NCI-H82 (cell line): ENCODE measurements at places on chromosomes 13 and 19.

DNA sequence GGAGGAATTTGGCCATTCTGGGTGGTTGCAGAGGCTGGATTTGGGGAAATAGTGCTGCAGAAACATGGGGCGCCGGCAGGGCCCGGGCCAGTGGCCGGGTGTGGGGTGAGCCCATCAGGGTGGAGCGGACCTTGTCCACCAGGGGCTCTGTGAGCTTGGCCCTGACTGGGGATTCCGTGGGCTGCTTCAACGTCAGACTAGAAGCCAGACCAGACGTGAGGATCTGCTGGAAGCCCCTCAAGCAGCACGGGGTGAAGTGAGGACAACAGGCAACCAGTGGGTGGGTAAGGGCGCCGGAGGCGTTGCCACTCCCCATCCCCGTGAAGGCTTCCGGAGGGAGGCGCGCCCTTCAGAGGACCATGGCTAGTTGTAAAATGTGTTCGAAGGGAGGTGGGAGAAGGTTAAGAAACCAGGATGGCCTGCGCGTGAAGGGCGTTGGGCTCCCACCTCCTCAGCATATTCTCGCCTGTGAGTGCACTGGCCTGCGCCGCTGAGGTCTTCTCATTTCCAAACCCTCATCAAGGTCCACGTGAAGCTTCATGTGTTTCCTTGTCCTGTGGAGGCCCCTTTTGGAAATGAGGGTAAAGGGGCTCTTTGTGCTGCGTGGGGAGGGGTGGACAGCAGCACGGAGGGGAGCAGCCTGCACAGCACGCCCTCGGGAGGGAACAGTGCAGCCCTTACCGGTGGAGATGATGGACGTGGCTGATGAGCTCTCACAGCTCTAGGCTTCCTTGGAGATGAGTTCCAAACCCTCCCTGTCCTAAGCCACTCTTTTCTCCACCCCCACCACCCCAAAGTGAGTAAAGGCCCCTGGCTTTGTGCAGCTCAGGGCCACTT is 8.3 kb downstream of the TEX29 start:
- no peak for DNase-seq

GRCh38 chr13:32022311-32022710 is 9.3 kb upstream of the FRY start:
- DNase-seq = peak; percentile 87

DNA sequence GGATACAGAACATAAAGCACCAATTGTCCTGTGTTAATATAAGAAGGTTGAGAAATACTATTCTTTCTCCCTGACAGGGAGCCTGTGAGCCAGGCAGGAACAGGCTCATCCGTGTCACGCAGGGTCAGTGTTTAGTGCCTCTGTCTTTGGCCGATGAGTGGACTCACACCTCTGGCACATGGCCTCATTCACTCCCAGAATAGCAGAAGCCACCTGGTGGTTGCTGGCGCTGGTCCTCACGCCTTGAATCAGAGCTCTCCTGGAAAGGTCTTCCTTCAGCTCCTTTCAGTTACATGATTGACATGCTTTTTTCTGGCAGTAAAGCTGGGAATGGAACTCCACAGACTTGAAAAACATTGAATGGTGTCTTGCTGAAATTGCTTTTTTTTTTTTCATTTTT is 28.1 kb upstream of the SIAH3 start:
- peak; percentile 48 for DNase-seq

DNA sequence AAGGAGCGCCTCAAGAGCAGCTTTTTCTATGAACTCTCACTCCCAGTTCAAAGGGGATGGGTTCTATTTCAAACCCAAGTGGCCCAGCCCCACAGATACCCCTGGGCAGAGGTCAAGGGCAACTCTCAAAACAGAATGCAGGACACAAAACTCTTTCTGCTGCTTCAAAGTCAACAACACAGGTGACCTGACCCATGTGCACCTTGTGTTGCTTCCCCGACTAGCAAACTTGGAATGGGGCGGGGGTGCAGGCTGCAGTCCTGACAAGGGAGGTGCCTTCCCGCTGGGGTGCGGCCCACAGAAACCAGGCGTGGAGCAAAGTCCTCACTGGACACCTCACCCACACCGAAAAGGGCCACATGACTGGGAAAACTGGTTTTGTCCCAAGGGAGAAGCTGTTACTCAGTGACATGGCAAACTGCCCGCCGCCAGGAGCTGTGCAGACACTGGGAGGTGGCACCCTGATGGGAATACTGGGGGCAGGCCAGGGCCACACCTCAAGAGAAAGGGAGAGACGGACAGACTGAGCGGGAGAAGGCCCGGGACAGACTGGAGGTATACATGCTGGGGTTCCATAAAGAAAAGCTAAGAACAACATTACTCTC is 17.4 kb downstream of the ZC3H4 start:
- no peak for DNase-seq

DNA sequence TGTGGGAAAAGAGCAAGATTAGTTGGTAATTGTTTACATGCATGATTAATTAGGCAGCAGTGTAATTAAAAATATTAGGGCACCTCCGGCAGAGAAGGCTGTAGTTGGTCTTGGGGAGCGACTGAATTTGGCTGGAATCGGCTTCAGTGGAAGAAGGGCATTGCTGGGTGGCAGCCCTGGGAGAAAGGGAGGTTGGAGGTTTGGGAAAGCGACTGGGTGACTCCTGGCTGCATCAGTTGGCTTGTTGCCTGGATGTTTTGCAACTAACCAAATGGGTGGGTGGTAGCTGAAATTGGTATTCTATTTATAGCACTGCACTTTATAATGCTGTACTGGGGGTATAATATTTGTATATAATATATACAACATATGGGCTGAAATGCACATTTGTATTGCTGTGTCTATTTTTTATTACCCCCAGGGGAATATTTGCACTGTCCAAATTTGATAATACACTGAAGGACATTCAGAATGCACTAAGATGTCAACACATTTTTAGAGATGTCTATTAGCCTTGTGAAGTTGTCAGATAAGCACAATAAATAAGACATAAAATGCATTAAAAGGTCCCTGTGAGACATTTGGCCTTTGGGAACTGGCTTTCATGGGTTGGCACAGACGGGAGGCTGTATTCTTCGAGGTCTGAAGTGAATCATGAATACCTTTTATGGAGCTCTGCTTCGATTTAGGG is 1.7 kb downstream of the B3GLCT start:
- DNase-seq = no peak

- DNase-seq = no peak
Observed at GRCh38 chr13:111177081-111177711, 62.1 kb downstream of the ARHGEF7 start.

GRCh38 chr13:43127103-43127798 is 103.9 kb downstream of the DNAJC15 start:
- DNase-seq = no peak

- peak; percentile 68 for DNase-seq
Observed at GRCh38 chr19:23762884-23763711, 4.4 kb upstream of the ZNF681 start.

DNA sequence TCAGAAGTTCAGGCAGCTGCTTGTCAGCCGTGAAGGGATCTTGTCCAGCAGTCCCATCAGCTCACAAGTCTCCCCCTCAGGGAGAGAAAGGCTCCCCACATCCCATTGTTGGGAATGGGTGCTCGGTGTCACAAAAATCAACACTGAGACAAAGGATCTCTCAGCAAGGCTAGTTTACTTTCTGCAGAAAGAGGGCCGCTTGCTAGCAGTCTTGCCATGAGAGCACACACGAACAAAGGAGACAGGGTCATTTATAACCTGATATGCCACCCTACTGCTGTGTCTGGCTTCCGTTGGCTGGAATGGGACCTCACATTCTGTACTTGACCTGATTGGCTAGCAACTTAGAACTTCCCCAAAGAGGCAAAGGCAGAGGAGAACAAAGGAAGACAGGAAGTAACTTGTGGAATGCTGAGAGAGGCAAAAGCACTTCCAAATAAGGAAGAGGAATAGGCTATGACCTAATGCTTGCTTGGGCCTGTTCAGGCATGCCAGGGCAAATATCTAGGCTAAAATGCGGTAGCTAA is 8.7 kb upstream of the IGFL3 start:
- no peak for DNase-seq

GRCh38 chr19:4639531-4640246 is 373 bp downstream of the TNFAIP8L1 start:
- DNase-seq = no peak

GRCh38 chr13:49258089-49258796 is 10.5 kb downstream of the CDADC1 start:
- DNase-seq = no peak

GRCh38 chr13:95099541-95099940 is 201.7 kb downstream of the ABCC4 start:
- no peak for DNase-seq

DNA sequence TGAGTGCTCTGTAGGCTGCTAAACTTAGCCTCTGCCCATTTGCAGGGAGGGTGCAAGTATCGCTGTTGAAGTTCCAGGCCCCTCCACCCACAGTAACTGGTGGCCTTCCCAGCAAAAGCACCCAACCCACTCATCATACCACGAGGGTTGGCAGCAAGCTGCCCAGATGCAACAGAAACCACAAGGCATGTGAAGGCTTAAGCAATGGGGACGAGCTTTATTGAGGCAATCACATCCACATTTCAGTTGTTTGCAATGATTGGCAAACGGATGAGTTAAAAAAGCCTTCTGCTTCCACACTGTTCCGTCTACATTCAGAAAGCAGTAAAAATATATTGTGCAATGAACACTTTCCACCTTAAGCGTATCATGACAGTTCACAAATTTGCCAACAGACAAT is 10.3 kb downstream of the GJB6 start:
- no peak for DNase-seq

GRCh38 chr19:15449620-15450527 is at the start of gene WIZ:
Gene WIZ, minus strand, starts transcription at chr19:15449956. Its CDS starts 1,649 bp downstream, at chr19:15448307.
- DNase-seq = peak; percentile 77

DNA sequence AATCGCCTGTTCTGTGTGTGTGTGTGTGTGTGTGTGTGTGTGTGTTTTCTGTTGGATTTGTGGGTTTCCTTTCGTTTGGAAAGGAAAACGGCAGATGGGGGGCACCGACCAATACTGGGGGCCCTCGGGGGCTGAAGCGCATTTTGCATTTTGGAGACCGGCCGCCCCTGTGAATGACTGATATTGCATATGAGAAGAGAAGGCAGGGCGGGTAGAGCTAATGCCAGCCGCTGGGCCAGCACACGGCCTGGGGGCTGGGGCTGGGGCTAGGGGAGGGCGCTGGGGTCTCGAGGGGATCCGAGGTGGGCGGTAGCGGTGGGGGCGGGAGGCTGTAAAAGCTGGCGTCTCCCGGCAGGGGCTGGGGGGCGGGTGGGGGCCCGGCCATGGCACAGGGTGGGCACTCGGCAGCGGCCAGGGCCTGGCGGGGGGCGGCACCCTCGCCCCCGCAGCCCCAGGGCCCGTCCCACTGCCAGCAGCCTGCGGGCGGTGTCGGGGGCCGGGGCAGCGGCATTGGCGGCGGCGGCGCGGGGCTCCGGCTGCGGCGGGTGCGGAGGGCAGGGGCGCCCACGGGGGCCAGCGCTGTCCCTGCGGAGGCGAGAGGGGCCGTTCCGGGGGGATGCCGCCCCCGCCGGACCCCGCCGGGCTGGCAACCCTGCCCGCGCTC is 11.2 kb downstream of the ANO8 start:
- DNase-seq = no peak

GRCh38 chr13:95432141-95432540 is 120.4 kb upstream of the CLDN10 start:
- no peak for DNase-seq

- DNase-seq = no peak
Observed at GRCh38 chr19:42233106-42233505, 9.3 kb downstream of the GSK3A start.

GRCh38 chr19:49421039-49421877 is 2.0 kb downstream of the PTH2 start:
- DNase-seq = peak; percentile 95

- DNase-seq = no peak
Observed at GRCh38 chr19:6967967-6968366, 53.3 kb downstream of the MBD3L2B start.

DNA sequence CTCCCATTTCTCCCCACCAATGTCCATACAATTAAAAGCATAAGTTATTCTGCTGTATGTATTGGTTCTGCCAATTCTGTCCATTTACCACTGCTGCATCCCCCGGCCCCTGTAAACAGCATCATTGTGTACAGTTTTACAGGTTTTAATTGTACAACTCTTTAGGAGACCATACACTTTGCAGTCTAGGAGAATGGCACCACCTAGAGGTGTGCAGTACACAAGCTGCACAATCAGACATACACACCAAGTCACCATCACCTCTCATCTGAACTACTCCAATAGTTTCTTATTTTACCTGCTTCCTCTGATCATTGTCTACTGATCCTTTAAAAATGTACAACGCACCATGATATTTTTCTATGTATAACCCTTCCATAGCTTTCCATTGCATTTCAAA is 855.9 kb upstream of the KLHL1 start:
- DNase-seq = peak; percentile 78

GRCh38 chr13:84902243-84902642 is 897.0 kb downstream of the SLITRK6 start:
- peak; percentile 57 for DNase-seq

- no peak for DNase-seq
Observed at GRCh38 chr13:110643324-110643723, 28.0 kb downstream of the NAXD start.

GRCh38 chr13:36074659-36075058 is 56.5 kb downstream of the DCLK1 start:
- DNase-seq = no peak

DNA sequence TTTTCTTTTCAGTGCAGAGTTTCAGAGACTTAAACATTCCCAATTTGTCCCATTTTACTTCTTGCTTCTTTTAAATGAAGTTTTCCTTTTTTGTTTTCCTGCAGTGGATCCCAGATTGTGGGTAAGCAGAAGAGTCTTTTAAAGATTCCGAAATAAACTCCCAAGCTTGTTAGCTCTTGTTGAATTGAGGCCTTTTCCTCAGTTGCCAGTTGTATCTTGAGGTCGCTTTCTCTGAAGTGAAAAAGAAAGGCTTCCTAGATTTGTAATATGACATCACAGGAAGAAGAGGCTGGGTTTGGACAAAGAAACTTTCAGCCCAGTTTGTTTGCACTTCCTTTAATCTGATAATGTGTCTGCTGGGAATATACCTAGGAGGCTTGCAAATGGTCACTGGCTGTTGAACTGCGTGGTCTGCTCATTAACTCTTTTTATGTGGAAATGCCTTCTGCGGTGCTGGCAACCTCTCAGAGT is at the start of gene LPAR6:
TSS of gene LPAR6 (minus strand) at position 233 of the 471 bp plus-strand sequence. CDS start 690 bp downstream, outside the sequence.
- DNase-seq = peak; percentile 32
